AG04449 (cell line): ENCODE measurements at places on chromosomes 13 and 19.

DNA sequence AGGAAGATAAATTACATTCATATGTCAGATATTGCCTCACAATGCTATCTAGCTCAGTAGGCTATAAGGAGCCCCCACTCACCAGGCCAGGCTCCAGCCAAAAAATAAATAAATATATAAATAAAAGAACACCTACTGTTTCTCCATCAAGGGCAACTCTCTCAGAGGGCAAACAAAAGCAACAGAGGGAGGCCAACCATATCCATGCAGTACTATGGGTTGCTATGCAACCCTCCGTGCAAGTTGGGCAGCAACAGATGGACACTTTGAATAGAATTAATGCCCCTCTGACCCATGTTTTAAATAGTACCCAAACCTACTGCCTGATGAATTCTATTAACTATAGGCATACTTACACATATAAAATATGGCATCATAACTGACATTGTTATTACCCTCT lies 279.8 kb upstream of the EDNRB start:
- DNase-seq: no peak

GRCh38 chr19:33278403-33279269 lies 23.7 kb downstream of the CEBPA start:
- DNase-seq: no peak

DNA sequence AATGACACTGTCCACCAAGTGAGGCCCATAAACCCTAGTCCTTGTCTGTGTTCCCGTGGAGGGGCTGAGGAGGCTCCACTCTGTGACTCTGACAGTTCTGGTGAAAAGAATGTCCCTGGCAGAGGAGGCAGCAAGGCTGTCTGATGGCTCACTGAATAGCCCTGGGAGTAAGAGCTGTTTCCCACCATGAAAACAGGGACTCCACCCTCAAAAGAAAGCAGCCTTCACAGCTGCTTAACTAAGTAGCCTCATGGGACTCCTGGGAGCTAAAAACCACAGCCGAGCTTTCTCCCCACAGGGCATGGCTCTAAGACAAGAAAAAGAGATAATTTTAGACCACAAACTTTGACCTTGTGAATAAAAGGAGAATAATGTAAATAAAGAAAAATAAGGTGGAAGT lies 135.1 kb upstream of the FRY start:
- DNase-seq: peak; percentile 54

GRCh38 chr13:34078334-34078999 lies 260.5 kb downstream of the RFC3 start:
- DNase-seq: no peak

GRCh38 chr13:33286128-33286527 lies 573 bp upstream of the STARD13 start:
- no peak for DNase-seq

- DNase-seq: no peak
Observed at GRCh38 chr13:113813070-113813748, 50.7 kb downstream of the GAS6 start.

GRCh38 chr19:45496349-45496953 lies 396 bp downstream of the RTN2 start:
- DNase-seq: no peak

- no peak for DNase-seq
Observed at GRCh38 chr13:26557051-26557392, 461 bp upstream of the WASF3 start.

DNA sequence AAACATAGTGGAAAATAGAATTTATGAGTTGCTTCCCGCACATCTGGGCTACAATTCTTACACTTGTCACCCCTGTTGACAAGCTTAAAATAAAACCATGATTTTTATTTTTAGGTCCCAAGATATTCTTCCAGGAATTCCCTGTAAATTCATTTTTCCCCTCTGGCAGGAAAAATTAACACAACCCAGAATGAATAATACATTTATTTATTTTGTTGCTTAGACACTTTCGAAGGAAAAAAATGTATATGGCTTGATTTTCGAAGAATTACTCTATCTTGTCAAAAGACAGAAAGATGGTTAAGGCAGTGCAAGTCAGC lies 74.4 kb downstream of the LHFPL6 start:
- no peak for DNase-seq

- DNase-seq: no peak
Observed at GRCh38 chr13:27481766-27482165, 31.4 kb upstream of the MTIF3 start.

GRCh38 chr13:95893861-95894260 lies 159.3 kb downstream of the UGGT2 start:
- no peak for DNase-seq

GRCh38 chr19:38015216-38015615 lies 108.2 kb downstream of the SIPA1L3 start:
- DNase-seq: no peak

- no peak for DNase-seq
Observed at GRCh38 chr13:25112695-25113255, 16.8 kb downstream of the PABPC3 start.

GRCh38 chr13:59203855-59204254 lies 959.9 kb downstream of the DIAPH3 start:
- DNase-seq: no peak

DNA sequence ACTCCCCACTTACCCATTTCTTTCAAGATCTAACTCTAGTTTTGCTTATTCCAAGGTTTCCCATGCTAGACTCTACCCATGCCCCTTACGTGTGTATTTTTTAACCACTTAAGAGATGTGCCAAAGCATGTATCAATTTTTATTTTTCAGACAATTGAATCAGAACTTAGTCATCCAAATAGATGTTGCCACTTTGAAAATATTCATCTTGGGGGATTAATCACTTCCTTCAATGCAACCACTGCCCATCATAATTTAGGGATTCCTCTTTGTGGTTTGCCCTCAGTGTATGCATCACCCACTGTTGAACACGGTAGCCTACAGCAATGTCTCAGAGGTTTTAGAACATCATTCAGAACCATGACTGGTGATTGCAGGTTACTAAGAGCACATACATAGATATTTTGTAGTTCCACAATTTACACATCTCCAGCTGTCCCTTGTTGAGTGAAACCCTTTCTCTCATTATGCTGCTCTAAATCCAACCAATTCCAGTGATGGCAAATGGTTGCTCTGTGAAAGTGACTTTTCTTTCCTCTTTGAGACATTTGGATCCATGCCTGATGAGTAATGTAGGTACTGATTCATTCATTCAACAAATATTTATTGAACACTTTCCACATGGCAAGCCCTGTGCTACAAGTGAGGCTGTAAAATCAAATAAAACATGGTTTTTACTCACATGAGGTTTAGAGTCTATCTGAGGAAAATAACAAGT lies 60.6 kb upstream of the SERP2 start:
- peak; percentile 76 for DNase-seq

- DNase-seq: no peak
Observed at GRCh38 chr13:74204602-74205312, 70.6 kb upstream of the KLF12 start.

DNA sequence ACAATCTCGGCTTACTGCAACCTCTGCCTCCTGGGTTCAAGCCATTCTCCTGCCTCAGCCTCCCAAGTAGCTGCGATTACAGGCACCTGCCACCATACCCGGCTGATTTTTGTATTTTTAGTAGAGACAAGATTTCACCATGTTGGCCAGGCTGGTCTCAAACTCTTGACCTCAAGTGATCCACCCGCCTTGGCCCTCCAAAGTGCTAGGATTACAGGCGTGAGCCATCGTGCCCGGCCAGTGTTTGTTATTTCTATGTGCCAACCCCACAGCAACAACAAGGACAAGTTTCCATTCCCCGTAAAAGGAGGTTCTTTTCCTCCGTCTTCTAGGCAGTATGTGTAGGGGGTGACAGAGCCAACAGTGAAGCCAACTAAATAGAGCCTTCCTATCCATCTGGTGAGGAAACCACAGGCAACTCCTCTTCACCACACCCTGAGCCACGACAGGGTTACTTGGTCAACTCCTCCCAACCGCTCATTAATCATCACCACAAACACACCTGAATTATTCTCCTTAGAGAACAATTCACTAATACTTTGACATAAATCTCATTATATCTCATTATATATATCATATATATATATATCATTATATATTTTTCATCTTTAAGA lies 25.5 kb downstream of the FOXO1 start:
- no peak for DNase-seq

DNA sequence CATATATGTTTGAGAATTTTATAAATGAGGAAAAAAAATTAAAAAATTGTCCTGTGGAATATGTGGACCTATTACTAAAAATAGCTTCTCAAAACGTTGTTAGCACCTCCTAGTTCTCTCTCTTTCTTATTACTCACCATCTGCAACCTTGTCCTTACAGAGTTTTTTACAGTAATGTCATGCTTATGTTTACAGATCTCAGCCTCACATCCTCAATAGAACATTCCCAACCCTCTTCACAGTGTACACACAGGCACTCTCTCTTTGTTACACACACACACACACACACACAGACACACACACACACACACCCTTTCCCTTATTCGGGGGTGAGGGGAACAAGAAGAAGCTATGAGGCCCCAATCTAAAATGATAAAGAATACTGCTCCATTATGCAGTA lies 197.7 kb downstream of the SLITRK6 start:
- DNase-seq: no peak

GRCh38 chr13:34411177-34411576 lies 530.9 kb upstream of the NBEA start:
- no peak for DNase-seq

GRCh38 chr19:33267706-33268105 lies 34.6 kb downstream of the CEBPA start:
- no peak for DNase-seq

GRCh38 chr13:87128036-87128435 lies 543.1 kb upstream of the SLITRK5 start:
- DNase-seq: no peak

- DNase-seq: no peak
Observed at GRCh38 chr13:45928843-45929242, 77.3 kb upstream of the SIAH3 start.

GRCh38 chr13:66359910-66360552 lies 870.1 kb downstream of the PCDH9 start:
- DNase-seq: no peak

DNA sequence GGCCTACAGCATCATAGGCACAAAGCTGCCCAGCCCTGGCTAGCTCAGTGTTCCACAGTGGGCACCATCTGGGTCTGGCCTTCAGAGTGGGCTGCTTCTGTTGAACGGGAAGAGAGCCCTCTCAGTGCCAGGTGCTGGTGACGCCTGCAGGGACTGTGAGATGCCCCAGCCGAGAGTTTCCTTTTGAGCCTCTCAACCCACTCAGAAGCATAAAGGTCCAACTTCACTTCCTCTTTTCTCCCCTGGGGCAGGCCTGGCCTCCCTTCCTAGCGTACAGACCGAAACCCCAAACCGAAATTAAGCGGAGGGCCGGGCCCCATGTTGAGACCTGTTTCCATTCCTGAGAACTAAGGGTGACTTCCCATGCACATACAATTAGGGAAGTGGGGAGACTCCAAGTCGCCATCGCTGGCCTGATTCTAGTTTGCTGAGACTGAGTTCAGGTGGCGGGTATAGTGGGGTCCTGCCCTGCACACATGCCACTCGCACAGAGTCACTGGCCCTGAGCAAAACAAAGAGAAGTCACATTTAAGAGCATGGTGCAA lies 6.9 kb downstream of the RAB8A start:
- no peak for DNase-seq

GRCh38 chr13:99140831-99141230 lies 59.8 kb upstream of the UBAC2 start:
- DNase-seq: no peak
